ENCODE measurements at places on chromosomes 6 and 20.
A peak's percentile ranks its signal among the peaks of the same experiment; 100 is the strongest.

DNA sequence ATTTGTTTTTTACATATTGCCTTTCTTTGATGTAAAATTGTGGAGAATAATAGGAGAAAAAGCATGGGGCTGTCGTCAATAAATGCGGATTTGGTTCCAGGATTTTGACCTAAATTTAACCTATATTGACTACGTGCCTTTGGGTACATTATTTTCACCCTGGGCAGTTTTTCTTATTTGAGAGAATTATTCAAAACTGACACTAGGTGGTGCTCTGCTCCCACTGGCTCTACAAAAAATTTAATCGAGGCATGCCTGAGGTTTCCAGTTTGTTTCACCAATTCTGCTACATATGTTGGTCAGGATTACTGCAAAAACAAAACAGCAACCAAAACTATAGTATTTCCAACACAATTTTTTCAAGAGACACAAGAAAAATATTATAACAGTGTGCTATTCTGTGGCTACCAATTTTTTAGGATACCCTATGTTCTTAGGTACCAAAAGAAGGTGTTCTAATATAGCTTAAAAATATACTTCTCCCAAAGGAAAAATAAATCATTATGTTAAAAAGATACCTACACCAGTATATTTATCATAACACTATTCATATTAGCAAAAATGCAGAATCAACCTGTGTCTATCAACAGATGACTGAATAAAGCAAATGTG, 48.6 kb upstream of the FABP7 start:
- peak; percentile 53 for DNase-seq

DNA sequence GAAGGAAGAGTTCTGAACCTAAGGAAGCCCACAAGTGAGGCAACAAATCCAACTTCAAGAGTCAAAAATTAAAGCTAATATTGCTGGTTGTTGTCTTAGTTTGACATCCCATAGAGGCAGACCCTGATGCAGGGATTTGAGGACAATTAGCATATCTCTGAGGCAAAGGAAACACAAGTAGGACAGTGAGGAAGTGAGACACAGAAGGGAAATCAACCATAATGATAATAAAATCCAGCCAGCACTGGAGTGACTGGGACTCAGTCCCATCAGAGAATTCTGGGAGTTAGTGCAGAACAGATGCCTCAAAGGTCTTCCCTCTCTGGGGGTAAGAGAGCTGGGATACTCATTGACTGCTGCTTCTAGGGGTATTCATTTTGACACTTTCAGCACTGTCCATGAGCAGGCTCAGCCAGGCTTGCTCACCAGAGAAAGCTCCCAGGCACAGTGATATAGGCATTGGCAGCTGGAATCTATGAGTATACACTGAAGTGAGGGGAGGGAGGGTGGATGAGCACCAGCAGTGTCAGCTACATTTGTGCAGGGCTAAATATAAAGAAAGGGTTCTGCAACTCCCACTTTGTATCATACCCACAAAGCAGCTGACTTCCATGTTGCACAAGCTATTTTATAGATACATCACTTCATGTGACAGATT, 43.4 kb upstream of the SPTLC3 start:
- DNase-seq: no peak

DNA sequence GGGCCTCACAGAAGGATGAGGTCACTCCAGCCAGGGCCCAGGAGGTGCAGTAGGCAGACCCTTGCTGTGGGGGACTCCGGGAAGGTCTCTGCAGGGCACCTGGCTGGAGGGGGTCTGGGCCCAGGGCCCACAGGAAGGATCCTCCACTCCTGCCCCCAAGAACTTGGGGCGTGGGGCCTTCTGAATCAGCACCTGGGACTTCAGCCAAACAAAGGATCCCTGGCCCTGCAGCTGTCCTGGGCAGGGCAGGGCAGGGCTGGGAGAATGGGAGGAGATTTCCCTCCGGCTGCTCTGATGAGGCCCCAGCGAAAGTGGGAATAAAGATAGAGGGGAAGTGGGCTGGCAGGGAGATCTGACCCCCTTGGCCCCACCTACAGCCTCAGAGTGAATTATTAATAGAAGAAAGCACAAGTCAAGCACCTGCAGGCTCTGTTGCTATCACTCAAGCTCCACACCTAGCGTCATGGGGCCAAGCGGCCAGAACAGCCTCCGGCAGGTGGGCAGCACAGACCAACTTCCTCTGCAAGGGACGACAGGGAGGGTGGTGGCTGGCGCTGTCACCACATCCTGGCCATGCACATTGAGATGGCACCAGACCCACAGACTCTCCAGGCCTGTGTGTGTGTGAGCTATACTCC, 61.6 kb upstream of the MRPS10 start:
- DNase-seq: no peak

DNA sequence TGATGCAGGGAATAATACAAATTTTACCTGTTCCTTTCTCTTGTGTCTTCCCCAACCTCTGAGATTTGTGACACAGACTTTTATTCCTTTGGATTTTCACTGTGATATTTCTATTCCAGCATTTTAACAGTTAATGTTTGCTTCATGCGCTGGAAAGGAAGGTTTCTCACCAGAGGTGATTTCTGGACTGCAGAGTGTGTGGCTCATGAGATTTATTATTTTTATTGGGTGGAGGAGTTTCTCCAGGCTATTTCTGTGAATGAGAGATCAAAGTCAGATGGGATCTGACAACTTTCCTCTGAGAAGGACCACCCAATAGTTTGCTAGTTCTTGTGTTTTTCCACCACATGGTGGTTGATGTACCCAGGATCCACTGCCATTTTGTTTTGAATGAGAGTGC, 377.5 kb downstream of the CDKAL1 start:
- no peak for DNase-seq

- no peak for DNase-seq
Measured at GRCh38 chr6:7685276-7685675, 40.6 kb upstream of the BMP6 start.

DNA sequence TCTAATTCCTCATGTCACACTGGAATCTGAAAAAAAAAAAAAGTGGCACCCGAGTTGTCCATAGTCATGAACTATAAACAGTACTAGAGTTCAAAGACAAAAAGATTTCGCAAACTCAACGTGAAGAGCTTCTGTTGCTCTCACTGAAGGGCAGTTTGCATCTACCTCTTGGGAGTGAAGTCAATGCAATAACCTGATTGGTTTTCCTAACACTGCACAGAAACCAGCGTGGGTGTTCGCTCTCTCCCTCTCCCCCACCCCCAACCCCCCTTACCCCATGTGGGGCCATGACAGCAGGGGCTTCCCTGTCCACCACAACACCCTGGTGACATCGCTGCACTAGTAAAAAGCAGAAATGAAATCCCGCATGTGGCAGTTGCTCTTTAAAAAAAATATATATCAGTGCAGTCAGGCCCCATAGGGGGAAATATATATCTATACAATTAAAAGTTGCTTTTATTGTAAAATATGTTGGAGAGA, 66.9 kb downstream of the GMPR start:
- peak; percentile 97 for DNase-seq

DNA sequence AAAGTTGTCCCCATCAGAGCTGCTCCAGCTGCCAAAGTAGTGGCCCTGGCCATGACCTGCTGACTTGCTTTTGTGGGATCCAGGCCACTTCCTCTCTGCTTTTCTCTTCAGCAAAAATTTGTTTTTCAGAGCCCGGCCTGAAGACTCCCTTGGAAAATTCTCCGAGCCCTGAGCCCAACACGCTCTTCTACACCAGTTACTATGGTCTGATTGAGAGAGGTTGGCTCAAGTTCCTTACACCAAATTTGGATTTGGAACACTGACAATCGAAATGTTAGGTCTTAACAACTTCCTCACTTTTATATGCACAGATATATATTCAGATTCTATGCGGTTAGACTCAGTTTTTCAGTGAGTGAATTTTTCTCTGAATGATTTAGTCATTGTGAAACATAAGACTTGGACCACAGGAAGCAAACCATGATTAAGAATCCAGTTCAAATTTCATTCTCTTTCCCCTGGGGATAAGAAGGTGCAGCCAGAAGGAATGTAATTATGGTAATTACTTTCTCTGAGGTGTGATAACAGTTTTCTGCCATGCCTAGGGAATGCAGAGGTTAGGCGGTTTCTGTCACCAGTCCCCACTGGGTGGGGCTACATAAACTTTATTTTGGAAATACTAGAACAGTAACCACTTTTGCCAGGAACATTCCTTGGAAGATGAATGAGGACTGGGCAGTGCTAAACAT, 365.2 kb downstream of the SYNE1 start:
- DNase-seq: no peak

GRCh38 chr6:146047371-146047770, 18.5 kb downstream of the GRM1 start:
- no peak for DNase-seq

- no peak for DNase-seq
Measured at GRCh38 chr6:27630727-27631608, 158.1 kb upstream of the ZNF184 start.

DNA sequence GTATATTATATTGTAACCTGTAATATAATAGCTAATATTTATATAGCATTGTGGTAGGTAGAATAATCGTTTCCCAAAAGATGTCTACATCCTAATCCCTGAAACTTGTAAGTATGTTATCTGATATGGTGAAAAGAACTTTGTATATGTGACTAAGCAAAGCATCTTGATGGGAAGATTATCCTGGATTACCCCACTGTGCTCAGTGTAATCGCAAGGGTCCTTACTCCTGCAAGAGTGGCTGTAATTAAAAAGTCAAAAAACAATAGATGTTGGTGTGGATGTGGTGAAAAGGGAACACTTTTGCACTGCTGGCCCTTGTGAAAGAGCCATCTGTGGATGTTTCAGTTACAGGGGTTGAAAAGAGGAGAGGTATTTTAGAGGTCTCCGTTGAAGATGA, 95.2 kb downstream of the EDN1 start:
- no peak for DNase-seq

GRCh38 chr6:55794136-55794812, 81.1 kb downstream of the BMP5 start:
- no peak for DNase-seq

GRCh38 chr6:71153755-71154325, 134.8 kb upstream of the OGFRL1 start:
- DNase-seq: no peak

DNA sequence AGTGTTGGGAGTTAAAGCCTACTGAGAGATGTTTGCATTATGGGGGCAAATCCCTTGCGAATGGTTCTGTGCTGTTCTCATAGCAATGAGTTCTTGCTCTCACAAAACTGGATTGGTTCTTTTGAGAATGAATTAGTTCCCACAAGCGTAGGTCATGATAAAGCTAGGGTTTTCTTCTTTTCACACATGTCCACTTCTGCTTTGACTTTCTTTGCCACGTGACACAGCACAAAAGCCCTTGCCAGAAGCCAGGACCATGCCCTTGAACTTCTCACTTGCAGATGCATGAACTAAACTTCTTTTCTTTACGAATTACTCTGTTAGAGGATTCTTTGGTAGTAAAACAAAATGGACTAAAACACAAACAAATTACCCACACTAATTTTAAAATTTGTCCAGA, 922.8 kb downstream of the EPHA7 start:
- DNase-seq: no peak

All from NB4 (cell line).